ENCODE measurements at places on chromosomes 6 and 20.

DNA sequence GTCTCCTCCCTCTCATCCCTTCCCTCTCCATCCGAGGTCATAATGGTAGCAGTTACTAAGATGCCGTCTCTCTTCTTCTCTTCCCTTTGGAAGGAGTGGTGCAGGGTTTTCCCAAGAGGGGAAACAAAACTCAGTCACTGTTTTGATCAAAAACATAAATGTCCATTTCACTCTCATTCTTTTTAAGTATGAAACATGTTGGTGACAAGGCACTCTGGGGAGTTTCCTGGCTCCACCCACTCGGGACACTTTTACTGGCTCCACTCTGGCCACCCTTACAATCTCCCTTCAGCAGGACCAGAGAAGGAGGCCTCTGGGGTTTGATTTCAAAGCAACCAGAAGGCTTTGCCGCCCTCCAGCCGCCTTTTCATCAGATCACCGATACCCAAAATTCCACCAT lies 57.0 kb downstream of the FGD2 start:
- DNase-seq = no peak

DNA sequence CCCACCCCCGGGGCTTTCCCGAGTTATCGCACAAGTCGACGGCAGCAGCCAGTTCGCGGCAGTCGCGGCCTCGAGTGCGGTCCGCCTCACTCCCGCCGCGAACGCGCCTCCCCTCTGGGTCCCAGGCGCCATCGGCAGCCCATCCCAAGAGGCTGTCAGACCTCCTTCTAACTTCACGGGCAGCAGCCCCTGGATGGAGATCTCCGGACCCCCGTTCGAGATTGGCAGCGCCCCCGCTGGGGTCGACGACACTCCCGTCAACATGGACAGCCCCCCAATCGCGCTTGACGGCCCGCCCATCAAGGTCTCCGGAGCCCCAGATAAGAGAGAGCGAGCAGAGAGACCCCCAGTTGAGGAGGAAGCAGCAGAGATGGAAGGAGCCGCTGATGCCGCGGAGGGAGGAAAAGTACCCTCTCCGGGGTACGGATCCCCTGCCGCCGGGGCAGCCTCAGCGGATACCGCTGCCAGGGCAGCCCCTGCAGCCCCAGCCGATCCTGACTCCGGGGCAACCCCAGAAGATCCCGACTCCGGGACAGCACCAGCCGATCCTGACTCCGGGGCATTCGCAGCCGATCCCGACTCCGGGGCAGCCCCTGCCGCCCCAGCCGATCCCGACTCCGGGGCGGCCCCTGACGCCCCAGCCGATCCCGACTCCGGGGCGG lies 1.6 kb downstream of the GNAS start:
- peak; percentile 56 for DNase-seq

DNA sequence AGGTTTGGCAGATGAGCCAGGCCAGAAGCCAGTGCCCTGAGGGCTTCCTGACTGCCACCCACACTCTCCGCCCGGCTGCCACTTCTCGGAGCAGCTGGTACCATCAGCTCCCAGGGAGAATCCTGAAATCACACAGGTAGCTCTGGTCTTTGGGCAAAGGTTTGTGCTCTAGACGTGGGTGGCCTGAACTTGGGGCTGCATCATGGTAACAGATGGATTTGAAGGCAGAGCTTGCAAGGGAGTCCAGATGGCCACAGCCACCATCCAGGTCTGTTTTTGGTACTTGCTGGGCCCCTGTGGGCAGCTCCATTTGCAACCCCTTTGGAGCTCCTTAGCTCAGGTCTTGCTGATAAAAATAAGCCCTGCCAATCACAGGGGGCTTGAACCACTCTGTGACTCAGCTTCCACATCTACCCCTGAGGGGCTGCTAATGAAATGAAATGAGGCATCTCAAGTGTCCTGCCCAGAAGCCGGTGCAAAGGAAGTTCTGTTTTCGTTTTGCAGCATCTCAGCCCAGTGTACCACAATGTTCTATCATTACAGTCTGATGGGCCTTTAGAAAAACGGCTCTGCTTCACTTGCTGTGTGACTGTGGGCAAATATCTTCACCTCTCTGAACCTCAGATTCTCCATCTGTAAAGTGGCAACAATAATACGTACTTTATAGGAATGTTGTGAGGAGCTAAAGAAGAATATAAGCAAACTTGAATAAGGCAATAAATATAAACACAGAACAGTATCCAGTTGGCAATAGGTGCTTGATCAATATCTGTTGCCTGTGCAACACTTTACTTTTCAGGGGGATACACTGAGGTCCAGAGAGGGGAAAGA lies 25.1 kb upstream of the CDH22 start:
- DNase-seq = no peak

GRCh38 chr6:75223428-75223827 lies 17.6 kb upstream of the COL12A1 start:
- DNase-seq = no peak

GRCh38 chr20:1345030-1345755 lies 16.3 kb upstream of the SDCBP2 start:
- no peak for DNase-seq

GRCh38 chr20:25198663-25199383 lies 3.3 kb downstream of the ENTPD6 start:
- no peak for DNase-seq

DNA sequence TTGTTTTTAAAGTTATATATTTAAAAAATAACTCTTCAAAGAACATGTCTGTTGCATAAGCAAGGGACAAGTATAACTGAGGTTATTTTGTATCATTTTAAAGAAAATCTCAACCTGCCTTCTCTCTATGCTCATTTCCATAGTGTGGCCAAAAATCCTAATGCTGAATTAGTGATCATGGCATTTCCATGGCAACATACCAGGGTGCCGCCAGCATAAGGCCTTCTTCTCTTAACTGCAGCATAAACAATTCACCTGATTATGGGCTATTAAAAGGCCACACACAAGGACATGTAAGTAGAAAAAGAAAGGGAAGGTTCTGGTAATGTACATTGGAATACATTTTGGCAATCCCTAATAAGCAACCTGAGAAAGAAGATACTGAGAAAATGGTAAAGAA lies 95.1 kb upstream of the RNF217 start:
- DNase-seq = no peak

GRCh38 chr6:130020907-130021629 lies 2.7 kb downstream of the L3MBTL3 start:
- DNase-seq = peak; percentile 48

- DNase-seq = no peak
Measured at GRCh38 chr6:18845896-18846295, 458.7 kb downstream of the RNF144B start.

DNA sequence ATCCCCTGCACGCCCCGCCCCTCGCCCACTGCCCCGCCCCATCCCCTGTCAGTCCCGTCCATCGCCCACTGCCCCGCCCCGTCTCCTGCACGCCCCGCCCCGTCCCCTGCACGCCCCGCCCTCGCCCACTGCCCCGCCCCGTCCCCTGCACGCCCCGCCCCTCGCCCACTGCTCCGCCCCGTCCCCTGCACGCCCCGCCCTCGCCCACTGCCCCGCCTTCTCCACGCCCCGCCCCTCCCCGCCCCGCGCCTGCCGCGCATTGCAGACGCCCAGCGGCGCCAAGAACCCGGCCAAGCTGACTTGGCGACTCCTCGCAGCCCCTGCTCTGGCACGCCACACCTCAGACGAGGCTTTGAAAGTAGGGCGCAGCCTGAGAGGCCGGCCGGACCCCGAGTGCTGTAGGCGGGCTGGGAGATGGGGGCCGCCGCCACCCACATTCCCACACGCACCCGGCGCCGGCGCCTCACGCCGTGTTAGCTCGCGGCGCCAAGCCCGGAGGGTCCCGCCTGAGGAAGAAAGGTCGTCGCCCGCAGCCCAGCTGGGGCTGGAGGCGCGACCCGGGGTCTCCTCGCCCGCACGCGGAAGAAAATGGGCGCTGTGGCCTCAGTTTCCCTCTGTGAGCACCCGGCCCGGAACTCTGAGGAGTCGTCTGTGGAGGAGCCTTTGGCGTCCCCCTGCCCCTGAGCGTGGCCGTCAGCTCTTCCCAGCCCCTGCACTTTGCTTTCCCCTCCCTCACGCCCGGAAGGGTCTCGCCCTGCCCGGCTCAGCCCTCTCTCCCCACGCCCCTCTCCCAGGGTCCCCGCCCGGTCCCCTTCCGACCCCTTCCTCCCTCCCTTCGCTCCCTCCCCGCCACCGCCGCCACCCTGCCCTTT lies at the start of gene RAD21L1:
TSS of gene RAD21L1 (plus strand) at position 262 of the 872 bp plus-strand sequence. CDS start 2,410 bp downstream, outside the sequence.
- peak; percentile 91 for DNase-seq

DNA sequence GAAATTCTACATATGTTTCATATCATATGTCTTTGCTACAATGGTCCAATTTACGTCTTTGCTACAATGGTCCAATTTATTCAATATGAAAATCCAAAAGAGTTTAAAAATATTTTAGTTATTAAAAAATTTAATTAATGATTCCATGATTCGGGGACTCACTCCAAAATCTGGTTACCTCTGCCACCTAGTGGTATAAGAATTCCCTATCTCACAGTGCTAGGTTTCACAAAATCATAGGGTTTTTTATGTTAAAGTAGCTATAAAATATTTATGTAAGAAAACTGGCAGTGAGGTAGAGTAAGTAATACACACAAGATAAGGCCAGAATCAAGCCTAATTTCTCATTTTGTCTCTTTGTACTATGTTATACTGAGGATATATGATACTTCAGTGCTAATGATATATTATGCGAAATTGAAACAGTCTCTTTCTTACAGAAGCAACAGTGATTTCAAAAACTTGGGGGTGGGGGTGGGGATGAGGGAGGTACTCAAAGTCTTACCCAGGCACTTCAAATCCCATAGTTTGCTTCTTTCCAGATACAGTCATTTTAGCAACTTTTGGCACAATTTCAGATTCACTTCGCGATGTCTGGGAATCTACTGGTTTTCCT lies 52.3 kb downstream of the HBS1L start:
- no peak for DNase-seq

GRCh38 chr6:10406556-10406955 lies 8.3 kb downstream of the TFAP2A start:
- DNase-seq = no peak

DNA sequence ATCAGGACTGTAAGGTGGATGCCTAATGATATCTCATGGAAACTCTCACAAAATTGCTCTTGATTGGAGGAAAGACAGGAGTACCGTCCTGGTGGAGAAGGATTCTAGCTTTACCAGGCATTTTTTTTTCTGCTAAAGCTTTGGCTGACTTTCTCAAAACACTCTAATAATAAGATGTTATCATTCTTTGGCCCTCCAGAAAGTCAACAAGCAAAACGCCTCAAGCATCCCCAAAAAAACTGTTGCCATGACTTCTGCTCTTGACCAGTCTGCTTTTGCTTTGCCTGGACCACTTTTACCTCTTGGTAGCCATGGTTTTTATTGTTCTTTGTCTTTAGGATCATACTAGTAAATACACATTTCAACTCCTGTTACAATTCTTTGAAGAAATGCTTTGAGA lies 55.5 kb upstream of the RUNX2 start:
- no peak for DNase-seq

DNA sequence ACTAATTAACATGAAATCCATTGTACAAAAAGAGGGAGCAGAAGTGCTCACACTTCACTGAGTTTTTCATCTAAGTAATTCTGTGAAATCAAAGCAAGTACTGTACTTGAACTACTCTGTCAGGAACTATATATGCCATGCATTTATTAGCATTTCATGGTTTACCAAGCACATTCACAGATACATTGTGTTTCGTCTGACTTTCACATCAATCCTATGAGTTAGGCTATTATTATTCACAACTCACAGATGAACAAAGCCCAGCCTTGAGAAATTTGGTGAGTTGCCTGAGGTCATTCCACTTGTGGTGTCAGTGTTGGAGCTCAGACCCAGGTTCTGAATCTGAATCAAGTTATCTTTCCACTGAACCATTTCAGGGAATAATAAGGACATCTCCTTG lies 33.7 kb upstream of the TENT5A start:
- no peak for DNase-seq

DNA sequence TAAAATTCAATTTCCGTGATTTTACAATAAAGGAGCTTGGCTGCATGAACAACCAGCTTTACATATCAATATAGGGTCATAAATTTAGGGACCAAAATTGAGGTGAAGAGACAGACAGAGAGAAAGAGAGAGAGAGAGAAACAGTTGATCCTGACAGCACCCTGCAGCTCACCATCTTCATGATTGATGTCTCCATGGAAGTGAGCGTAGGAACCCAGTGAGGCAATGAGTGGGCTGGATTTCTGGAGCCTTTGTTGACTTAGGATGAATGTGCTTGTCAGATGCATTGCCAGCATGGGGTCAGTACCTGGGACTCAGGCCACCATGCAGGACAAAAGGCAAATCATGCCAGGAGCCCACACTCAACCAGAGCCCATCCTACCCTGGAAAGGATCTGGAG lies 165.1 kb upstream of the SYNDIG1 start:
- no peak for DNase-seq

DNA sequence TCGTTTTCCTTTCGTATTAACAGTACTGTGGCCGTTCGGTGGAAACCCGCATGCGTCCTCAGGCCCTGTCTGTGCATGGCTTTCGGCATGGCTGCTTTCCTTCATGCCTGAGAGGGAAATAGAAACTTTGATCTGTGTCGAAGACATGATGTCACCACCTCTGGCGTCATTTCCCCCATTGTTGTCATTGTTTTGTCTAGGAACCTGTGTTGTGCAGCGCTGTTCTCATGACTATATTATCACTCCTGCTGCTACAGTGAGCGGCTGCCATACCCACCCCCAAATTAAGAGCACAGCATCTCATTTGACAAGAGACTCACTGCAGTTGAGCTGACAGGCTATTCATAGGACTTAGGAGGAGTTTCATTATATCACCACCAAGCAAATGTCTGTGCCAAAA lies 172.3 kb downstream of the TMEM242 start:
- no peak for DNase-seq

DNA sequence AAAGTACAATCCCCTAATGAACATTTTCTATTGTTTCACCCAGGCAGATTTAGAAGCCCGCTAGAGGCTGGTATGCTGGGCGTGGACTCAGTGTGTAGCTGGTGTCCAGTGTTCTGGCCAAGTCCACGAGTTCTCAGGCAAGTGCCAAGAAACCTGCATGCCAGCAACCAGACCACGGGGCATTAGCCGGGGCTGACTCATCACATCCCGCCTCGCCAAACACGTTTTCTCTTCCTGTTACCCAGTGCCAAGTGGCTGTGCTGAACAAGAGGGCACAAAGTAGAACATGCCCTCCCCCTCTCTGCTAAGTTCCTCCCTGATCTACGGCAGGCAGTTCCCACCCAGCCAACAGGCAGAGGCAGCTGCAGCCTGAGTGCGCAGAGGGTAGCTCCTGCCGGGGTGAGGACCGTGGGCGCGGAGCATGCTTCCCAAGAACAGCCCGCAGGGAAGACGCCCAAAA lies 29.6 kb downstream of the RAMACL start:
- DNase-seq = peak; percentile 93

GRCh38 chr6:11780097-11780428 lies 1.5 kb upstream of the ADTRP start:
- no peak for DNase-seq

DNA sequence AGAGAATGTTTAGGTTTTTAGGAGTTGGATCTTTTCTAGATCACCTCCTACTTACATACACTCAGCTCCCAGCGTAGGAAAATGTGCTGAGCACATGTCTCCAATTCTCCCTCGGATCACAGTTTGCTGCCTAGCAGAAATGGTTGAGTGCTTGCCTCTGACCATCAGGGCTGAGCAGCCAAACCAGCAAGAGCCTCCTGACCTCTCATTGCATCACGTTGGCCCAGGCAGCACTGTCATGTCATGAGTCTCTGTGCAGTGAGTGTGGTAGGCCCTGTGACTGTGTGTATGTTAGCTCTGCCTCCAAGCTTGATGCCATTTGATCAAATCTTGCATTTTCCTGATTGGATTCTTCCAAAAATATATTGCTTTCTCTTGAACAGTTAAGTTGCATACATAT lies 112.0 kb downstream of the LRRC1 start:
- no peak for DNase-seq
